Retina (tissue), 1 donor: ENCODE measurements at places on chromosomes 1 and 21.

DNA sequence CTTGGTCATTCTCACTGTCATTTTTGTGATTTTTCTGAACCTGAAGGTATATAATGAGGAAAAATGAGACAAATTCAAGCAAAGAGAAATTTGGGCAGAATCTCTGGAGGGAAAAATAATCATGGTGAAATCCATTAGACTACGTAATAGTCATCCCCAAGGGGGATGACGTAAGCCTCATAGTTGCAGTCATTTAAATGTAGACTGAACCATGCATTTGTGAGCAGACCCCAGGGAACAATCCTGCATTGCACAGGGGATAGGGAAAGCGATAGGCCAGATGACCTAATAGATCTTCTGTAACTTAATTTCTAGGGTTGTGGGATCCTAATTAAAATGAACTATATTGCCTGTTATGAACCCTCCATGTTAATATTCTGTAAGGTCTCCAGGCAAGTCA lies 167.4 kb upstream of the C1orf21 start:
- DNase-seq = no peak

GRCh38 chr1:37480581-37481288 lies 6.4 kb downstream of the ZC3H12A start:
- DNase-seq = no peak

GRCh38 chr1:233386336-233386735 lies 58.8 kb downstream of the MAP3K21 start:
- DNase-seq = no peak

GRCh38 chr1:236348071-236348470 lies 46.0 kb upstream of the EDARADD start:
- DNase-seq = no peak

GRCh38 chr1:48480504-48480903 lies 8.5 kb upstream of the SPATA6 start:
- no peak for DNase-seq

DNA sequence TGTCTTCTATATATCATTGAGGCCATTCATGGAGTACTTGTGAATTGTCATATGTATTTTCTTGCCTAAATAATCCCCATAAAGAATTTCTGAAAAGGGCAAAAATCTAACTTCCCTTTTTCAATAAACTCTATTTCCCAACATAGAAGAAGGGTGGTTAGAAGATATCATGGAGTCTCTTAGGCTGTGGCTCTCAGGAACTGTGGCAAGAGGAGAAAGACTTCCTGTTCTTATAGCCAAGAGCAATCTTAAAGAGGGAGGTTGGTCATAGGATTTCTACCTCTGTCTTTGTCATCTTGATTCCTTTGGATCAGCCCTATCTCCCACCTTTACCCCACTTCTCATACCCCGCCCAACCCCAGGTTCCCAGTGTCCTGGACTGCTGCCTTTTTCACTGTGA lies 175.8 kb downstream of the TYW3 start:
- DNase-seq = no peak

GRCh38 chr1:214958486-214958885 lies 124.1 kb upstream of the KCNK2 start:
- no peak for DNase-seq

- DNase-seq = peak; percentile 88
Measured at GRCh38 chr21:43975469-43976098, 36.5 kb upstream of the TRAPPC10 start.

DNA sequence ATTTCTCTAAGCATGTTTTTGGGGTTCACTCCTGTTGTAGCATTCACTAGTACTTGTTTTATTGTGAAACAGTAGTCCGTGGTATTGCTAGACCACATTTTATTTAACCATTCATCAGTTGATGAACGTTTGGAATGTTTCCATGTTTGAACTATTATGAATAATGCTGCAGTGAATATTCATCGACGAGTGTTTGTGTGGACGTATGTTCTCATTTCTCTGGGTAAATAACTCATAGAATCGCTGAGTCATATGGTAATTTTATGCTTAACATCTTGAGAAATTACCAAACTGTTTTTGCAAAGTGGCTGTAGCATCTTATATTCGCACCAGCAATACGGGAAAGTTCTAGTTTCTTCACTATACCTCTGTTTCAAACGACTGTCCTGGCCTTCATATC lies 28.0 kb upstream of the KAZN start:
- no peak for DNase-seq

GRCh38 chr1:64624218-64624713 lies 120.6 kb upstream of the RAVER2 start:
- DNase-seq = peak; percentile 51

GRCh38 chr1:196590959-196591358 lies 17.3 kb downstream of the KCNT2 start:
- DNase-seq = no peak

DNA sequence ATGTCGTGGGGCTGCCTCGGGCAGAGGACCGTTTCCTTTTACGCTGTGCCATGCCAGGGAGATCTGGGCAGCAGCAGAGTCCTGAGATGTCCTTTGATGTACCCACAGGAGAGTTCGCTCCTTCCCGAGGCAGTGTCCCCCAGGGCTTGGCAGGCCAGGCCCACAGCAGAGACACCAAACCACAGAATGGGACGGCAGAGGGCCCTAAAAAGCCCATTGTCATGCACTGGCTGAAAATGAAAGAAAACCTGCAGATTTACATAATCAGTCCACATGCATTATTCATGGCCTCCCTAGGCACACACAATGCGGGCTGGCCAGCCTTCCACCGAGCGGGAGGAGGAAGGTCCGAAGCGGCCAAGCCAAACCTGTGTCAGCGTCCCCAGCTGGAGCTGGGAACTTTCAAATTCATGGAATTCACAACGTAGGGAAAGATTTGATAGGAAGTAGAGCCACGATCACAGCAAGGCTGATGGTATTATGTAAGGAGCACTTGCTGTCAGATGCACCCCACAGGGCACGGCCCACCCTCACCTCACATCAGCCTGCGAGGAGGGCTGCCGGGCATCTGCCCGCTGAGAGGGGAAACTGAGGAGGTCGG lies 25.3 kb upstream of the EFHD2 start:
- DNase-seq = peak; percentile 63

GRCh38 chr1:68383092-68383491 lies 66.7 kb downstream of the RPE65 start:
- no peak for DNase-seq

DNA sequence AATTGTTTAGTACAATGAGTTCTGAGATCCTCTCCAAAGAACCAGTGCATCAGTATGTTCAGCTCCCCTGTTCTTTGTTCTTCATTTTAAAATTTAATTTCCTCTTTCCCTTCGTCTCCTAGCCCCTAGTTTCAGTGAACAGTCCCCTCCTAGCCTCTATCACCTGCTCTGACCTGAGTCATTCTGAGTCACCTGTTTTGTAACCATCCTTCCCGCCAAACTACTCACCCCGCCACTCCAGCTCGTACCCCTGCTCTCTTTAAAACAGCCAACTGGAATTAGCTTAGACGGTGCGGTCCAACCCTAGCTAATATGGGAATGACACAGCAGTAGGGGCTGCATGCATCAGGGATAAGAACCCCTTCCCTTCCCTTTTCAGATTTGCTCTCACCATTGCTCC lies 16.8 kb upstream of the ERVH48-1 start:
- no peak for DNase-seq

GRCh38 chr1:176847052-176847451 lies 317.5 kb downstream of the ASTN1 start:
- no peak for DNase-seq

DNA sequence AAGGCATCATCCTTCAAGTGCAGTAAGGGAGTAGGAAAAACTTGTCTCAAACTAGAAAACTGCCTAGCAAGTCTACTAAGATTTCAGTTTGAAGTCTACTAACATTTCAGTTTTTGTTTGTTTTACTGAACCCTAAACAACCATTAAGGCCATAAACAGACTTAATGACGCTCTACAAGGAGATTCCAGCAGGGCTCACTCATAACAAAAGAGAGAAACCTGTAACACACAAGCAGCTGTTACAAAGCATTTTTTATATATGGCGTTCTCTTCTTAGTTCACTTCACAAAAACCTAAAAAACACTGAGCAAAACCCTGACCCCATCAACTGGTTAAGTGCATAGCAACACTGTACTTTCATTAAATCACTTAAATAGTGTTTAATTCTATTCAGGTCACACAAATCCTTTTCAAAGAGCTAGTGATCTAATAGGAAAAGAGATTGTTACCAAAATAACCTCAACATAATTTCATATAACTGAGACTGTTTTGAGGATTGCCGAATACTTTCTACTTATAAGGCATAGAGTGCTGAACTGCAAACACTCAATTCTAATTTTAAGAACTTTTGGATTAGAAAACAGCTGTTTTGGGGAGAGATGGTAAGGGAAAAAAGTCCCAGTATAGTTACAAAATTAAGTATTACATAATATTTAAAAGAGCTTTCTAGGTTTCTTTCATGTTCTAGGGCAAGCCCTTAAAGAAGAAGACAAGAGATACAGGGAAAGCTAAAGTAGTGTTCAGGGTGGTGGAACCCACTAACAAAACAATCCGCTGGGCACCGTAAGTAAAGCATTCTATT lies 1.4 kb downstream of the B3GALNT2 start:
- DNase-seq = no peak

GRCh38 chr1:24644100-24644384 lies 940 bp downstream of the SRRM1 start:
- no peak for DNase-seq

DNA sequence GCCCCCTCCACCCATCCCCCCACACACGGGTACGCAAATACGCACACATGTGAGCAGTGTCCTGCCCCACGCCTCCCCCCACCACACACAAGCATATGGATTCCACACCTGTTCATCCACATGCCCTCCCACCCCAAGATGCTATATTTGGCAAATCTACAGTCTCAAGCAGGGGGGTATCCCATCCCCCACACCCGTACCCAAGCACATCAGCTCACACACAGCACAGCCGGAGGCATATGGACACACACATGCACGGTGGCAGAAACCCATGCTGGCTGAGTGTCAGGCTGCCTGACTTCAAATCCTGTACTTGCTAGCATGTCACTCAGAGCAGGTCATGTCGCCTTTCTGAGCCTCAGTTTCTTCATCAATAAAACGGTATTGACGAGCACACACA lies 10.6 kb downstream of the COL16A1 start:
- DNase-seq = no peak

GRCh38 chr1:70587872-70588366 lies 176.9 kb downstream of the CTH start:
- no peak for DNase-seq
